Breast epithelium (tissue), 4 donors: ENCODE measurements at places on chromosomes 3 and 15. TPM values are rescaled to one million over a fixed set of nuclear protein-coding genes. Genes with fewer than 3 reads are reported as not detected.

DNA sequence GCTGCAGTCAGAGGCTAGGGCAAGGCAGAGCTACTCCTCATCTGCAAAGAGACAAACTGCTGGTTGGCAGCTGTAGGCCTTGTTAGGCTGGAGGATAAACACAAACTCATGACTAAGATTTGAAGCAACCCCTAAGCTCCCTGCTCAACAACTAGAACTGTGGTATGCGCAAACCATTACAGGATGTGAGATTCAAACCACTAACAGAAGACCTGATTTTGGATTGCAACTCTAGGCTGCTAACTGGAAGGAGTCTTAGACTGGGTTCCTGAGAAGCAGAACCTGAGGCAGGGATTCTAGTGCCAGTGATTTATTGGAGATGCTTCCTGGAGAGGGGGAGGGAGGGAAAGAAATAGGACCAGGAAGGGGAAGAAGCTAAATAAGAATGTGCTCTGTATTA, 22.5 kb downstream of the CCR4 start:
- no peaks in the 10 kb centered on the region for H3K27me3 ChIP-seq
- DNase-seq = no peak
- H3K4me1 ChIP-seq = no peaks in the 10 kb centered on the region
- no peak overlapping the region for H3K27ac ChIP-seq

GRCh38 chr15:70096215-70097062, 1.3 kb downstream of the TLE3 start:
- peak overlapping the region; percentile 82 for H3K4me3 ChIP-seq
- no peaks in the 10 kb centered on the region for H3K36me3 ChIP-seq
- H3K27me3 ChIP-seq = no peaks in the 10 kb centered on the region
- peak; percentile 75 for DNase-seq
- H3K4me1 ChIP-seq = peaks cover 8% of the 10 kb centered on the region
- peak overlapping the region; percentile 98 for H3K27ac ChIP-seq

TEX55 gene
- total RNA-seq = not detected

LAMB2 gene
- total RNA-seq = 411 TPM

DNA sequence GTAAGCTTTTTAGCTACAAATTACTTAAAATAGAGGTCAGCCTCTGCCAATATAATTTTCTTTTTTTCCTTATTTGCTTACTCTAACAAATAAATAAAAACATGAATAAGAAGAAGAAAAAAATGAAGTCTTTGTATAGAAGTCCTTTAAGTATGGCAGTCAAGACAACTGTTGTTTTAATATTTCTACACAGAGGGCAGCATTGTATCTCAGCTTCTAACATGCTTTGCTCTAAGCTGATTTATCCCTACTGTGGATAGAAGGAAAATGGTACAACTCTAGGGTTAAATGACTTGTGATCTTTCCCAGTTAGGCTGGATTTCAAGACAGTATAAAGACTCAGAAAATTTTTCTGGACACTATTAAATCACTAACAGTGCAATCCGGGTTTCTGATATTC, 104.3 kb upstream of the MEIS2 start:
- H3K4me1 ChIP-seq = no peaks in the 10 kb centered on the region
- DNase-seq = no peak
- no peaks in the 10 kb centered on the region for H3K36me3 ChIP-seq
- H3K27ac ChIP-seq = no peak overlapping the region
- no peak overlapping the region for H3K4me3 ChIP-seq

CGNL1 gene
- 24.9 TPM for total RNA-seq

PGBD4 gene
- total RNA-seq = 1.3 TPM

GRCh38 chr3:60206206-60206605, 1045.0 kb downstream of the FHIT start:
- H3K36me3 ChIP-seq = no peaks in the 10 kb centered on the region
- no peak for DNase-seq
- H3K27me3 ChIP-seq = no peaks in the 10 kb centered on the region
- no peaks in the 10 kb centered on the region for H3K4me1 ChIP-seq
